Bronchial epithelial cell (primary cell): ENCODE measurements at places on chromosomes 13 and 19.
A peak's percentile ranks its signal among the peaks of the same experiment; 100 is the strongest.

GRCh38 chr13:90185734-90186133 lies 1161.8 kb upstream of the MIR17HG start:
- DNase-seq = peak; percentile 59

DNA sequence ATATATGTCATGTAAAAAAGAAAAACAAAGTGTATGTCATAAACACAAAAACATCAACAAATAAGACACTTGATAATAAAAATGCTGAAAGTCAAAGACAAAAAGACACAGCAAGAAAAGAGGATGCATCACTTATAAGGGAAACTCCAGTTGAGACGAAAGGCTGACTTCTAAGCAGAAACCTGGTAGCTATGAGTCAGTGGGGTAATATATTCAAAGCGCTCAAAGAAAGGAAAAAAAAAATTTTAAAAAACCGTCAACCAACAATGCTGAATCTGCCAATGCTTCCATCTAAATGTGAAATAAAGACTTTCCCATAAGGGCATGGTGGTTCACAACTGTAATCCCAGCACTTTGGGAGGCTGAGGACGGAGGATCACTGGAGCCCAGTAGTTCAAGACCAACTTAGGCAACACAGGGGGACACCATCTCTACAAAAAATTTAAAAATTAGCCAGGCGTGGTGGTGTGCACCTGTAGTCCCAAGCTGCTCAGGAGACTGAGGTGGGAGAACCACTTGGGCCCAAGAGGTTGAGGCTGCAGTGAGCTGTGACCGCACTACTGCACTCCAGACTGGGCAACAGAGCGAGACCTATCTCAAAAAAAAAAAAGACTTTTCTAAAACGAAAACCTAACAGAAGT lies 24.0 kb downstream of the USP12 start:
- no peak for DNase-seq

- no peak for DNase-seq
These were observed 1.0 kb upstream of the RPS5 start for GRCh38 chr19:58385891-58386575.

DNA sequence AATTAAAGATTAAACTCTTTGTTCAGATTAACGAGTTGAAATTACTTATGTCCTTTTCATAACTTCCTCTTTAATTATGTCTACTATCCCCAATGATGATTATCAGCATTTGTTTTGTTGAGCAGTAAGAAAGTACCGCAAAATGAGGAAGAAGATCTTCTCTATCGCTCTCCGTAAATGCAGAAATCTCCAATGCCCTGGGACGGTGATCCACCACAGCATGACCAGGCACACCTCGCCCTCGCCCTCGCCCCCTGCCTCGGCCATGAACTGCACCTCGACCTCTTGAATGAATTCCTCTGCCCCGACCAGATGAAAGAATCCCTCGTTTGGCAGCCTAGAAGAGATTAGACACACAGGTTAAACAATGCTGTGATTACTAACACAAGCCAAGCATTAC lies 69.1 kb downstream of the RBM26 start:
- DNase-seq = no peak

DNA sequence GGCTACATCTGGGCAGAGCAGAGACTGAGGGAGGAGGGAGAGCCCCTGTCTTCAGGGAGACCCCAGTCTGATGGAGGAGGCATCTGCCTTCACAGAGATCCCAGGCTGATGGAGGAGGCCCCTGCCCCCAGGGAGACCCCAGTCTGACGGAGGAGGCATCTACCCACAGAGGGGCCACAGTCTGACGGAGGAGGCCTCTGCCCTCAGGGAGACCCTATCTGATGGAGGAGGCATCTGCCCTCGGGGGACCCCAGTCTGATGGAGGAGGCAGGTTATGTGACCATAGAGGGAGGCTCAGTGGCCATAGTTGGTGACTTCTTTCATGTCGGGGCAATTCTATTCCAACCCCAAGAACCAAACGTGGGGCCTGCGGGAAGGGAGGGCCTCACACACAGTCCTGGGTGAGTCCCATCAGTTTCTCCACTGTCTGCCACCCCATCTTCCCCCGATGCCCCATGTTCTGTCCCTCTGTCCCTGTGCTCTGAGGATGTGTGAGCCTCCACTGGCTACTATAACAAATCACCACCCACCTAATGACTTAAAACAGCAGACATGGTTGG lies 14.3 kb downstream of the MISP start:
- no peak for DNase-seq

GRCh38 chr13:73222627-73223305 lies 164.0 kb downstream of the KLF5 start:
- DNase-seq = no peak

DNA sequence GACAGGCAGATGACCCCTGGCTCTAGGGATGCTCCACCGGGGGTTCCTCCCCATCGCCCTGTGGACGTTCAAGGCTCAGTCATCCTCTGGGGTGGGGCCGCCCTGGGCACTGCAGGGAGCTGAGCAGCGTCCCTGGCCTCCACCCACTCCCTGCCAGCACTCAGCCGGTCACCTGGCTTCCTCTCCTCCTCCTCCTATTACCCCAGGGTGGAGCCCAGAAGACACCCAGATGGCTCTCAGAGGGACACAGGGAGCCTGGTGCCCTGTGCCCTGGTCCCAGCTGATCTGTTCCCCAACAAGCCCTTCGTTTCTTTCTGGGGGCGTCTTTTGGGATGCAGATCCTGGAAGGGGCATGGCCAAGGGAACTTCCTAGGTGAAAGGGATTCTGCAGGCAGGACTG lies 3.7 kb upstream of the MKNK2 start:
- DNase-seq = no peak

GRCh38 chr13:30857636-30858035 lies 48.4 kb upstream of the MEDAG start:
- no peak for DNase-seq

- DNase-seq = no peak
These were observed 2.8 kb downstream of the PNMA8B start for GRCh38 chr19:46492841-46493235.

GRCh38 chr19:10450853-10451609 lies 30.7 kb downstream of the PDE4A start:
- no peak for DNase-seq

DNA sequence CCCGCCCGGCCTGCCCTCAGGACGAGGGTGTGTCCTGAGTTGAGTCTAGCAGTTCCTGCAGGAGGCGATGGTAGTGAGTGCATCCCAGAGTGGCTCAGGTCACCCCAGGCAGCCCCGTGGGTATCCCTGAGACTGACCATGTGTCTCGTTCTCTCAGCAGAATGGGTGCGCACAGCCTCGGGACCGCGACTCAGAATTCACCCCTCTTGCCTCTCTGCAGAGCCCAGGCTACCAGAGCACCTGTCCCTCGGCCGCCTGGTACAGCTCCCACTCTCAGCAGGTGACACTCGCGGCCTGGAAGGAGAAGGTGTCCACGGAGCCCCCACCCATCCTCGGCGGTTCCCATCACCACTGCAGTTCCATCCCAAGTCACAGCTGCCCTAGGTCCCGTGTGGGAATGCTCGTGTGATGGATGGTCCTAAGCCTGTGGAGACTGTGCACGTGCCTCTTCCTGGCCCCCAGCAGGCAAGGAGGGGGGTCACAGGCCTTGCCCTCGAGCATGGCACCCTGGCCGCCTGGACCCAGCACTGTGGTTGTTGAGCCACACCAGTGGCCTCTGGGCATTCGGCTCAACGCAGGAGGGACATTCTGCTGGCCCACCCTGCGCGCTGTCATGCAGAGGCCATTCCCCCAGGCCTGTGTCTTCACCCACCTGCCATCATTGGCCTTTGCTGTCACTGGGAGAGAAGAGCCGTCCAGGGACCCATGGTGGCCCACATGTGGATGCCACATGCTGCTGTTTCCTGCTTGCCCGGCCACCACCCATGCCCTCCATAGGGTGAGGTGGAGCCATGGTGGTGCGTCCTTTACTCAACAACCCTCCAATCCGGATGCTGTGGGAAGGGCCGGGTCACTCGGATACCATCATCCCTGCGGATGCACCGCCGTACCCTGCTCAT lies 87.1 kb upstream of the MCF2L start:
- no peak for DNase-seq

DNA sequence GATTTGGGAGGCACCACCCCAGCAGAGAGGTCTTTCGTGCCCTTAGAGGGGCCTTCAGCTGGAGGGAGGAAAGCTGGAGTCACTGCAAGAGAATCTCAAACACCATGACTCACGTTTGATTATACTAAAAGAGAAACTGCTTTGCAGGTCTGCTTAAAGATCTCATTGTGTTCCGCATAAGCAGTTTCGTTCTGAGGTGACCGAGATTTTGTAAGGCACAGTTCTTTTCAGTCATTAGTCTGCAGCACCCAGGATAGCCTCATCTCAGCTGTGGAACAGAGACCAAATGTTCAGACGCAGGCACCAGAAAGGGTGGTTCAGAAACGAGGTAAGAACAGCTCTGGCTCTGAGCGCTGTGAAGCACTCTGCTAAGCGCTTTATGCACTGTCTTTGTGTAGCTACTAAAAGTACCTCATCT lies 71.2 kb upstream of the GTF3A start:
- peak; percentile 37 for DNase-seq

- DNase-seq = no peak
These were observed 5.6 kb downstream of the NANOS2 start for GRCh38 chr19:45908956-45909355.

DNA sequence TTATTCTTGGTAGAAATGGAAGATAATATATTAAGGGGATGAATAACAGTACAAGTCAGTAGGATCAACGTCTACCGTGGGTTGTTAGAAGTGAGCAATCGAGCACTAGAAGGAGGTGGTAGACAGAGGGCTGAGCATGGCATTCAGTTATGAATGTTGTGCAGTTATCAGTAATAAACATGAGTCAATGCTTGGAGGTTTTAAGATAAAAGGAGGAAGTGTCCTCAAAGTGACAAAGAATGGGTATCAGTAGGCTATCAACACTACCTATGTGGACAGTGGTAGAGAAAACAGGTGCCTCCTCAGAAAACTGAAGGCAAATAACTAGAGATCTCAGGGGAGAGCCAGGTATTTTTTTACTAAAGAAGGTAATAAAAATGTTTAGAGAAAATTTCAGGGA lies 1607.0 kb downstream of the PCDH9 start:
- DNase-seq = no peak

DNA sequence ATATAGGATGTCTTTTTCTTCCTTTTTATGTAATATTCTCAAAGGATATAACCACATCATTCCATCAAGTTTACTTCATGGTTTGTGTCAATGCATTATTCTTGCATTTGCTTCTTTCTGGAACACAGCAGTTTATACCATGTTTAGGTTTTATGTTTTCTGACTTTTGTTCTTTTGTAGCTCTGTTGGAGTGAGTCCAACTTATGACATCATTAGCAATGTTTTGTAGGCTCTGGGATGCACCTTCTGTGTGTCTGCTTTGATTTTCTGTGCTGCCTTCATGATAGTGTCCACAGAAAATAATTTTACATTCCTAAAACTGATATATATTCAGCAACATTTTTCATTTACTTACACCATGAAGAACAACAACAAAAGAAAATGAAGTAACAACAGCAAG lies 68.9 kb downstream of the SHISA2 start:
- DNase-seq = no peak

DNA sequence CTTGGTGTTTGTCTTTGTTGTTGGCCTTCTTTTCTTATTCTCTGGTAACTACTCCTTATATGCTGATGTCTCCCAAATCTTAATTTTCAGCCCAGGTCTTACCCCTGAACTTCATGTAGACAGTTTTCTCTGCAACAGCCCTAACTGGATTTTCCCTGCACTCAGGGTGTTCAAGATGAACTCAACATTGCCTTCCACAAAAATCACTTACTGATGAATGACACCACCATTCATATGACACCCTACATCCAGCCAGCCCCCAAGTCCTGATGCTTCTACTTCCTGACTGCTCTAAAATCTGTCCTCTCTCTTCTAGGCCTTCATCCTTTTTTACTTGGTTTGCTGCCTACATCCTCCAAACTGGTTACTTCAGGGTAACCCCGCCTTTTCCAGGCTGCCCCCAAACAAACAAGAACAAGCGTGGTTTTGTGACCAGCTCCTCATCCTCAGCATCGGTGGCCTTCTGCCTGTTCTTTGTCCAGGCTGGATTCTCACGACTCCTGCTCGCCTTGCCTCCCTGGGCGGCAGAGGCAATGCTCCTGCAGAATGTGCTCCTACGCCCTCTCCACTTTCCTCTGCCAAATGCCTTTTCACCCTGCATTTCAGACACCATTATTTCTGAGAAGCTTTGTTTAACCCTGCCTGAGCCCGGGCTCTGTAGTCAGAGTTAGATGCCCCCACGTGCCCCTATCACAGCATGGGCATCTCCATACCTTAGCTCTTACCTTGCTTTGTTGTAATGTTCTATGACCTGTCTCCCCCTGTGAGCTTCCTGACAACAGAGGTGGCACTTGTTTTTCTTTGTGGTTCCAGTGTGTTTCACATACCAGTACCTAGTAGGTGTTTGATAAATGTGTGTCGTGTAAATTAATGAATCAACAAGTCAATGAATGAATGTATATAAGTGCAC lies 61.8 kb downstream of the WDFY2 start:
- DNase-seq = no peak

GRCh38 chr13:91368676-91369440 lies 21.4 kb downstream of the MIR17HG start:
- no peak for DNase-seq

DNA sequence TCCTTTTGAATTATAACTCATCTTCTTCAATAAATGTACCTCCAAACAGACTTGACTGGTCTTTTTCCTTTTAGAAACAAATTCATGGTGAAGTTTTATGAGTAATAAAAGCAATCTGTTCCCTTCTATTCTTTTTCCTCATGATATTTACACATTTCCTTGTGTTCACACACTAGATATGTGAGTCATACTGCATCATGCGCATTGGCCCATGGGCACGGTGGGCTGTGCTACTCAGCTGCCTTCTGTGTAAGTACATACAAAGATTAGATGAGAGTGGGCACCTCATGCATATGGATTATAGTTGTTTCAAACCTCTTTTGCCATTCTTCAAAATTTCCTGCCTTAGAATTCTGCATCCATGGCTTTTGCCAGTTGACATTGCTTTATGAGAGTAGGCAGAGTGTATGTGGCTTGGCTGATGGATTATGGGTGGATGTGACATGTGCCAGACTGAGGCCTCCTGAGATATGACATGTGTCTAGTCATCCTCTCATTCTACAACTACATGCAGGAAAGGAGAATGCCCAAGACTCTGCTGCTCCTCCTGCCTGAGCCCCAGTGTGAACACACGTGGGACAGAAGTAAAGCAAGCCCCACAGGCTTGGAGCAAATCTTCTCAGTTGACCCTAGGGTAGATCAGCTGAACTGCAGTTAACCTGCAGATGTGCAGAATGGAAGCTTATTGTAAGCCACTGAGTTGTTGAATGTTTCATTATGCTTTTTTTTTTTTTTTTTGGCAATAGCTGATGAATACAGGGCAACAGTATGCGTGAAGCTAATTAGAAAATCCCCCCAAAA lies 109.9 kb downstream of the RBM26 start:
- peak; percentile 83 for DNase-seq

GRCh38 chr19:17240062-17240752 lies 5.5 kb downstream of the NR2F6 start:
- DNase-seq = no peak

- no peak for DNase-seq
These were observed 22.7 kb downstream of the TFDP1 start for GRCh38 chr13:113607056-113607888.

DNA sequence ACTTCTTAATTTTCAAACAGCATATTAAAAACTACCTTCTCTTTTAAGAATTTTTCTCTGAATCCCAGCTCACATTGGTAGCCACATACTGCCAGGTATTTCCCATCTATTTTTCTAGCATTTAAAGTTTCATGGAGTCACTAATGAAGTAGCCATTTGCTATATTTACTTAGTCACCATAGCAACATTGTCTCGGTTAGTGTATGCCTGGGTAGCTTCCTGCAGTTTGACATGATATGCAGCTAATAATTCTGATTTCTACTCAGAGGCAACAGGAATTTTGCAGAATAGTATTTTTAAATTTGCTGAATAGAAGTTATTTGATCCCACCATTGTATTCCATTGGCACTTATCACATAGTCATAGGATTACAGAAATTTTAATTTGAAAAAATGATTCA lies 30.9 kb upstream of the KCTD4 start:
- peak; percentile 57 for DNase-seq
